Activated naive CD8-positive, alpha-beta T cell treated with anti-CD3 and anti-CD28 coated beads, Interleukin-2, amount 50 U/mL, for 16 hours (primary cell): ENCODE measurements at places on chromosomes 4 and X.
A peak's percentile ranks its signal among the peaks of the same experiment; 100 is the strongest.

- no peak for DNase-seq
Measured at GRCh38 chr4:79882806-79883205, 190.2 kb downstream of the ANTXR2 start.

DNA sequence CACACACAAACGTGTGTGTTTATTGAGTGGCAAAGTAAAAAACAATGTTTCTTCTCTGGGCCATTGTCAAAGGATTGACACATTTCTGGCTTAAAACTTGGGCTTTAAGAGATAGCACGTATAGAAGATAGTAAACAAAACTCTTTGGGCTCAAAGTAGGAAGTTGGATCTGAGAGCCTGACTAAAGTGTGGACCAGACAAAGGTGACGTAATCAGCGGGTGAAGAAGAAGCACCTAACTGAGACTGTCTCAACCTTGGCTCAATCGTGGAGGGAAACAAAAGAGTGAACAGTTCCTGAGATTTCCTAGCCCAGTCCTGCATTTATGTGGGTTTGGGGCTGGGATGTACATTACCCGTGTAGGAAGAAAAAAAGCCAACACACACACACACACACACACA is 13.7 kb downstream of the PFKFB1 start:
- no peak for DNase-seq

DNA sequence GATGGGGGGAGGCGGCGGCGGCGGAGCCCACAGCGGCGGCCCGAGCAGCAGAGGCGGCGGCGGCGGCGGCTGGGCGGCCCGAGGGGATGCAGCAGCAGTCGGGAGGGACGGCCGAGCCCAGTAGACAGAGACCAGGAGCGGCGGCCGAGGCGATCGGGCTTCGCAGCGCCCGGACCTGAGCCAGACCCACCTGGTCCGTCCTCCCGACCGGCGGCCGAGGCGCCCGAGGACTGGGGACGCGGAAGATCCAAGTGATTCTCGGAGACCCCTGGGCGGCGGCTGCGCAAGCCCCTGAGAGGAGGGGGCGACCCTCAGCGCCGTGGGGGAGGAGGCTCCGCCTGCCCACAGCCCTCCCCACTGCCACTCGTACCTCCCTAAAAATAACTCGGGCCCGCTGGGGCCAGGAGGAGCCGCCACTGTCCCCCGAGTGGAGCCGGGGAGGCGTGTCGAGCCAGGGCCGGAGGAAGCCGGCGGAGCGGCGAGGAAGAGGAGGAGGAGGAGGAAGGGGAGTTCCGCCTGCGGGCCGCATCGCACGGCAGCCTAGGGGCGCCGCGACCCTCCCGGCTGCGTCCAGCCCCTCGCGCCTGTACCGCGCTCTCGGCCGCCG is 608 bp downstream of the RAPGEF2 start:
- DNase-seq, result no peak

GRCh38 chr4:166252487-166253402 is 379.7 kb downstream of the TLL1 start:
- DNase-seq, result no peak

DNA sequence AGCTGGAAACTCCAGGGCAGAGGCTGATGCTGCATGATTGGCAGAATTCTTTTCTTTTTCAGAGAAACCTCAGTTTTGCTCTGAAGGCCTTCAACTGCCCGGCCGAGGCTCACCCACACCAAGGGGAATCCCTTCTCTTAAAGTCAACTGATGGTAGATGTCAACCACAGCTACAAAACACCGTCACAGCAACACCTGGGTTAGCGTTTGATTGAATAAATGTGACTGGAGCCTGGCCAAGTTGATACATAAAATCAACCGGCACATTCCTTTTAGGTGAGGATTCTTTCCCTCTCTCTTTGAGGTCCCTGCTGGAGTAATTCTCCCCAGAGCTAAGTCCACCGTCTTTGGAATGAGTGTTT is 15.2 kb upstream of the KIAA0232 start:
- no peak for DNase-seq

GRCh38 chr4:28686618-28687017 is 1826.0 kb downstream of the STIM2 start:
- DNase-seq, result no peak

DNA sequence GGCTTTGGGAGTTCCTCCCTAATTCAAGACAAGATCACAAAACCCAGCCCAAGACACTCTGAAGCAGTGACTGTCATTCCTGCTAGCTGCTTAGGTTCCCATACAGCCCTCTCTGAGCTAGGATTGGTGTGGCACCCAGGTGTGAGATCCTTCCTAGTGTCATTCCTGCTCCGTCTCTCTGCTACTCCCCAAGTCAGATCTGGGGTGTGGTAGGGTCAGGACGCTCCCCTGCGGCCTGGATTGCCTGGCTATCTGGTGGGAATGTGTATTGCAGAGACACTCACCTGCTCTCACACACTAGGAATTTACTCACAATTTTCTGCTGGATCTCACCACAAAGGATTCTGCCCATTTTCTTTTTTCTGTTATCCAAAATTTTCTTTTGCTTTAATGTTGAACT is 560.8 kb upstream of the ATOH1 start:
- no peak for DNase-seq

- DNase-seq, result peak; percentile 24
Measured at GRCh38 chrX:150575419-150575814, 7.0 kb downstream of the MTM1 start.

- DNase-seq, result no peak
Measured at GRCh38 chr4:33316033-33316432, 2595.9 kb downstream of the PCDH7 start.

DNA sequence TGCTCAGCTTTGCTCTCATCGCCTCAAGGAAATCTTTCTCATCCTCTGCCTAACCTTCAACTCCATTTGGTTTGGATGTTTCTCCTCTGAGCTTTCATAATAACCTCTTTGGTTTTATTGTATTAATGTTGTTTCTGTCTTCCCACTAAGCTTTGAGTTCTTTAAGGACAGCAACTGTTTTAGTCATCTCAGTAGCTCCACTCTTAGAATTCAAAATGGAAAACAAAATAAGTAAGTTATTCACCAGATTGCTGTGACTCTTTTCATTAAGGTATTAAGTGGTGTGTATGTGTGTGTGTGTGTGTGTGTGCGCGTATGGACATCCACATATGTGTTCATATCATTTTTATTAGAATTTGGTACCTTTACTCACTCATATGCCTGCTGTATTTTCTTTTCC is 279.2 kb upstream of the BOD1L1 start:
- DNase-seq, result no peak

DNA sequence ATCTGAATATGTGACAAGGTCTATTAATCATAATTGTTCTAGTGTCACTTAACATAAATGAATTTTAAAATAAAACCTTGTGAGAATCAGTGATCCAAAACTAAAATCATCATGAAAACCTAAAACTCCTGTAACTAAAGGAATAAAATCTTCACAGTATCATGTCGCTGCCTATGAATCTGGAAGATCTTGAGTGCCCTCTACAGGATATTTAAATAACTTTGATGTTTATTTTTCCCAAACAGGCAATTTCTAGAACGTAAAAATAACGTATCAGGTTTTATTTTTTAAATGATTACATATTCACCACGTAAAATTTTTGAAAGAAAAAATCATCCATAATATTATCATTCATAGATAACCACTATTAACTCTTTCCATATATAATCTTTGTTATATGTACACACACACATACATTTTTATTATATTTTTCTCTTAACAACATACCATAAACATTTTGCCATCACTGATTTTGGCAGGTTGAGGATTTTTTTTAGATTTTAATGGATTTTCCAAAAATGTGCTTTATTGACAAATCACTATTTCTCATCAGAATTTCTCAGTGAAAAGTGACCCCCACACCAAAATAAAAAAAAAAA is 79.6 kb downstream of the COMMD8 start:
- no peak for DNase-seq

DNA sequence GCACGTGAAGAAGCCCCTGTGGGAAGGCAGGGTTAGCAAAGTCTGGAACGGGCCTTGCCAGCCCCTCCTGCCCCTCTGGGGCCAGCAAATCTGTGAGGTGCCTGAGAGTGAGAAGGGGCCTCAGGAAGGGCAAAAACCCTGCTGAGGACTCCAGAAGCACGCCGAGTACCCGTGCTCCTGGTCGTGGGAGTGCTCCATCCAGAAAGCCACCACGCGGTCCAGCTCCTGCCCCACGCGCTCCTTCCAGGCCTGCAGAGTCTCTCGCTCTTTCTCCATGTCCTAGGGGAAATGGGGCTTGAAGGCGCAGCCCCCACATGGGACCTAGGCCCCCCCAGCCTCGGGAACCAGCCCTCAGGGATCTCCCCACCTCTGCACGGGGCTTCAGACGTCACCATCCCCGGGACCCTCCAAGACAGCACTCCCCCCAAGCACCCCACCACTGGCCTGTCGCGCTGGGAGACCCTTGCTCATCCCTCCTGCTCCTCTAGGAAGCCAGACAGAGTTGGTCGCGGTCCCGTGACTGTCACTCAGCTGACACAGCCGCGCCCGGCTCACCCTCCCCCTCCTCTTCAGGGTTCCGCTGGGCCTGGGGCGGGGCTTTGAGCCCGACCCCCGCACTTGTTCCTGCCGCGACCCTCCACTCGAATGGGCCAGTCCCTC is at the start of gene RENBP:
TSS of gene RENBP (minus strand) at position 504 of the 660 bp plus-strand sequence. CDS start at position 471, 33 bp downstream.
- DNase-seq, result no peak

DNA sequence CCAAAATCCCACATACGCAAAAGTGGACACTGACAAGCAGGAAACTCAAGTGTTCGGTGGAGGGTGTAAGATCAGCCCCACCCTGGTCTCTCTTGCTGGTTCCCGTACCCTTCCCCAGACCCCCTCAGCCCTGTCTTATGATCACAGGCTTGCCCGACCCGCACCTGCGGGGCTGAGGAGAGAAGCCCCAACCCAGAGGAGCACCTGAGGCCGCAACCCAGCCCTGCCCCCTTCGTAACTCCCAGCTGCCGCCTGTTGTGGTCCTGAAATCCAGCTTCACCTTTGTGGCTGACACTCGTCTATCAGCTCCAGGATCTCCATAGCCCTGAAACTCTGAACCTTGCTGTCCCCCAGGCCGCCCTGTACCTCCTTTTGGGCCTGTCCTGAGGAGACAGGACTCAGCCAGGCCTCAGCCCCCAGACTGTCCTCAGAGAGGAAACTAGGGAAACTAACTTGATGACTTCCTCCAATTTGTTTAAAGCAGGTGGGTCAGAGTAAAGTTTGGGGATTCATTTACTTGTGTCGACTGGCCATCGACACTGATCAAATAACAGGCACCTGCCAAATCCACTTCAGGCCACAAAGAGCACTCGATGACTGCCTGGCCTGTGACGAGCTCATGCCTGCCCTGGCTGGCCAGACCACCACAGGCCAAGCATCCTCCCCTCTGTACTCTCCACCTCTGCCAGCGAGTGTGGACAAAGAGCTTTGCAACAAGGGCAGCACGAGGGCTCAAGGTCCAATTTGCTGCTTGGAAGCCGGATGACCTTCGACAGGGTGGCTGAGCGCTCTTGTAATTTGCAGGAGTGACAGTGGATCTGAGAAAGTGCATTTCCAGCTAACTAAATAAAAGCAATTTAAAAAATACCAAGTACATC is 19.3 kb downstream of the DCTD start:
- no peak for DNase-seq

DNA sequence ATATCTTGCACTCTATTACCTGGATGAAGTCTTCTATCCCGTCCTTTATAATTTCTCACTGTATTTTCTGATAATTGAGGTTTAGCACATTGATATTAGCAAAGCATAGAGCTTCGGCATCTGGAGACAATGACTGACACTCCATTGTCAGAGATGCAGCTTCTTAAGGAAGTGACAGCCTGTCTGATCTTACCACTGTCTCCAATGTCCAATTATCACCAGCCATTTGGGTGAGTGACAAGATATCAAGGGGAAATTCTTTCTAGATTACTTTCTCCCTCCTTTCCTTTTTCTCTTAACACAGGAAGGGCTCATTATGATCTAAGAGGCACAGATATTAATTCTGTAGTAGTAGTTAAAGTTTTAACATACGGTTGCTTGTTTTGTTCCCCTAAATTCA is 86.4 kb downstream of the LDB2 start:
- DNase-seq, result no peak

DNA sequence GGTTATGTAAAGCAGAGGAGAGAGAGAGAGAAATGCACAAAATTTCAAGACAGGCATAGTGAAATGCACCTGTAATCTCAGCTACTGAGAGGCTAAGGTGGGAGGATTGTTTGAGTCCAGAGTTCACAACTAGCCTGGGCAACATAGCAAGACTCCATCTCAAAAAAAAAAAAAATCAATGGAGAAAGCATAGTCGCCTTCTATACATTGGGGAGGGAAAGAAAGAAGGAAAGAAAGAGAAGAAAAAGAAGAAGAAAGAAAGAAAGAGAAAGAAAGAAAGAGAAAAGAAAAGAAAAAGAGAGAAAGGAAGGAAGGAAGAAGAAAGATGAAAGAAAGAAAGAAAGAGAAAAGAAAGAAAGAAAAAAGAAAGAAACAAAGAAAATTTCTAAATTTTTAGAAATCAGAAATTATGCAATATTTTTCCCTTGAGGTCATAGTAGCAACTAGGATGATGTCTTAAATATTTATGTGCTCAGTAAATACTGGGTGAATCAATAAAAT is 53.4 kb downstream of the DKK2 start:
- DNase-seq, result no peak

- DNase-seq, result no peak
Measured at GRCh38 chr4:7892212-7893019, 47.2 kb downstream of the AFAP1 start.

GRCh38 chrX:119686087-119686691 is 6.8 kb downstream of the SEPTIN6 start:
- DNase-seq, result no peak

DNA sequence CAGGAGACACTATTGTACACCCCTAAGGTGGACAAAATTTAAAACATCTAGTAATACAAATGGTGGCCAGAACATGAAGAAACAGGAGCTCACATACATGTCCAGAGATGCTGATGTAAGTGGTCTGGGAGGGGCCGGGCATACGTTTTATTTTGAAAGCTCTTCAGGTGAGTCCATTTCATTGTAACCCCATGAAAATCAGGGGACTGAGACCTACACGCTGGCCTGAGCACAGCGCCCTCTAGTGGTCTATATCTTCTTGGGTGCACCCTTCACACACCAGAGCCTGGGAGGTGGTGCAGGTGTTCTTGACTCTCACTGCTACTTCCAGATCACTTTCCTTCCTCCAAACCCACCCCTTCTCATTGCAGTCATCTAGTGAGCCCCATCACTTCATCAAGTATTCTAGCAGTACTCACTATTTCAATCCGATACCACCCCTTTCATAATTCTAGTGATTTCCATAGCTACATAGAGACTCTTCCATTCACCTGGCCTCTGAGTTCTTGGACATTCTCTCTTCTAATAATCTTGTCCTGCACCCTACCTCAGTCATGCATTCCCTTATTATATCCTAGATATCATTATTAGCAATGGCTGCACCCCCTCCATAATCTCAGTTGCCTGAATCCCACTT is 4.3 kb upstream of the TLR6 start:
- DNase-seq, result no peak
